ENCODE measurements at places on chromosomes 16 and 17.

DNA sequence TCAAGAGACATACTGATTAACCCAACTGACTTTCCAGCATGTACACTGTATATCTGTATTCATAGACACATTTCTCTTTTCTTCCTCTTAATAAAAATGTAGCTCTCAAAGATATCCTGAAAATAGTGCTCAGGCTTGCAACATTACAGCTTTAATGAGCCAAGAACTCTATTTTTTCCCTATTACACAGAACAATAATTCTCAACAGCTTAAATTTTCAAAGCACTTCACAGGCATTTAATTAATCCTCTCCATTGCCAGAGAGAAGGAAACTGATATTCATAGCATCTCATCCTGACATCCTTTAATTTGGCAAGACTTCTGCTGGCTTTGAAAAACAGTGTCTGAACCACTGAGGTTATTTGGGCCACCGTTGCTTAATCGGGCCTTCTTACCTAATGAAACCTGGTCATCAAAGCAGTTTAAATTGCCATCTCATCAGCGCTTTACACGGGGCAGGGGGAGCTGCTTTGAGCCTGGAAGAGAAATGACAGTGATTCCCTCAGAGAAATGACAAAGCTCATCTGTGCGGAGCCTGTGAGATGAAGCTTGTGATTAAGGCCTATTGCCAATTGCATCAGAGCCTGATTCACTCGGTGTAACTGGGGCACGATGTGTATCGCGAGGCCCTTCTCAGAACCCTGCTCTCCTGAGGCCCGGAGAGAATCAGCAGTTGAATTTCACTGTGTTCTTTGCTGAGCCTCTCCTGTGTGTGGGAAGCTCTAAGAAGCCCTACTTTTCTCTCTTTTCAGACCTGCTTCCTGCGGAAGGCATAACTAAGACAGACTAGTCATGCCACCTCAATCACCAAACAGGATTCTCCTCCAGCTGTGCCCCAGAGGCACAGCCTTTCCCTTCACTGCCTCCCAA lies 8.5 kb upstream of the SIAH1 start:
- no peak for DNase-seq

DNA sequence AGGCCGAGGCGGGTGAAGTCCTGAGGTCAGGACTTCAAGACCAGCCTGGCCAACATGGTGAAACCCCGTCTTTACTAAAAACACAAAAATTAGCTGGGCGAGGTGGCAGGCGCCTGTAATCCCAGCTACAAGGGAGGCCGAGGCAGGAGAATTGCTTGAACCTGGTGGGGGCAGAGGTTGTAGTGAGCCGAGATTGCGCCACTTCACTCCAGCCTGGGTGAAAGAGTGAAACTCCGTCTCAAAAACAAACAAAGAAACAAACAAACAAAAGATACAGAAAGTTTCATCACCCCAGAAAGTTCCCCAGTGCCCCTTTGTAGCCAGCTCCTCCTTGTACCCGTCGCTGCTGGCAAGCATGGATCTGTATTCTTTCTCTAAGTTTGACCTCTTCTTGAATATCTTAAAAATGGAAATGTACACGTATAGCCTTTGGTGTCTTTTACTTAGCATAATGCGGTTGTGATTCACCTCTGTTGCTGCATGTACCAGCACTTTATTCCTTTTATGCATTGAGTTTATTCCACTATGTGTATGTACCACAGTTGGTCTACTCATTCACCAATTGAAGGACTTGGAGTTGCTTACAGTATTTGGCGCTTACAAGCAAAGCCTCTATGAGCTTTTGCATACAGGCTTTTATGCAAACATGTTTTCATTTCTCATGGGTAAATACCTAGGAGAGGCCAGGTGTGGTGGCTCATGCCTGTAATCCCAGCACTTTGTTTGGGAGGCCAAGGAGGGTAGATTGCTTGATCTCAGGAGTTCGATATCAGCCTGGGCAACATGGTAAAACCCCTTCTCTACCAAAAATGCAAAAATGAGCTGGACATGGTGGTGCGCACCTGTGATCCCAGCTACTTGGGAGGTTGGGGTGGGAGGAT lies 87.5 kb upstream of the CLEC18A start:
- DNase-seq: no peak

DNA sequence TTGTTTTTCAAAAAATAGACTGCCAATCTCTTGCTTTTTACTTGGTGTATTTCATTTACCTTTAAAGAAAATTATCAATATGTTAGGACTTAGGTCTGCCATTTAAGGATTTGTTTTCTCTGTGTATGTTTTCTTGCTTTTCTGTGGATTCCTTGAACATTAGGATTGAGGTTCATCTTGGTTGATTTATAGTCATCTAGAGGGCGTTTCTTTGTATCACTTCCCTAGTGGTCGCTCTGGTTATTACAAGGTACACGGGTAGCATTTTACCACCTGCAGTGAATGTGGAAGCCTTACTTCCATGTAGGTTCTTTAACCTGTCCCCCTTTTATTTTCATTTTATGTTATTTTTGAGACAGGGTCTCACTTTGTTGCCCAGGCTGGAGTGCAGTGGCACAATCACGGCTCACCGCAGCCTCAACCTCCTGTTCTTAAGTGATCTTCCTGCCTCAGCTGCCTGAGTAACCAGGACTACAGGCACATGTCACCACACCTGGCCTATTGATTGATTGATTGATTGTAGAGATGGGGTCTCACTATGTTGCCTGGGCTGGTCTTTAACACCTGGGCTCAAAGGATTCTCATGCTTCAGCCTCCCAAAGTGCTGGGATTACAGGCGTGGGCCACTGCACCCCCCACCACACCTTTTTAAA lies 35.2 kb upstream of the CBX4 start:
- DNase-seq: peak; percentile 16

DNA sequence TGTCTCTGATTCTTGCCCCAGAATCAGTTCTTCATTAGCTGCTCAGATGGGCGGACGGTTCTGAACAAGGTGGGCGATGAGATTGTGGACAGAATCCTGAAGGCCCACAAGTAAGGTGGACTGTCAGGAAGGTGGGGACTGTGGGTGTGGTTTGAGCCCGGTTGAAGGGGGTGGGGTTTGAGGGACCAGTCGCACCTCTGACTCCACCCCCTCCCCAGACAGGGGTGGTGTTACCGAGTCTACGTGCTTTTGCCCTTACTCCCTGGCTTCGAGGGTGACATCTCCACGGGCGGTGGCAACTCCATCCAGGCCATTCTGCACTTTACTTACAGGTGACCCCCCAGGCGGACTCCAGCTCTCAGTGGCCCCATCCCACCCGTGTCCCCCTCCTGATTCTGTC lies 11.3 kb downstream of the PLD2 start:
- DNase-seq: no peak

GRCh38 chr16:80462917-80463316 lies 77.9 kb upstream of the DYNLRB2 start:
- no peak for DNase-seq

- peak; percentile 11 for DNase-seq
Measured at GRCh38 chr17:75271233-75271954, 363 bp upstream of the MIF4GD start.

GRCh38 chr16:2451851-2452320 lies 8.0 kb upstream of the TEDC2 start:
- DNase-seq: no peak

DNA sequence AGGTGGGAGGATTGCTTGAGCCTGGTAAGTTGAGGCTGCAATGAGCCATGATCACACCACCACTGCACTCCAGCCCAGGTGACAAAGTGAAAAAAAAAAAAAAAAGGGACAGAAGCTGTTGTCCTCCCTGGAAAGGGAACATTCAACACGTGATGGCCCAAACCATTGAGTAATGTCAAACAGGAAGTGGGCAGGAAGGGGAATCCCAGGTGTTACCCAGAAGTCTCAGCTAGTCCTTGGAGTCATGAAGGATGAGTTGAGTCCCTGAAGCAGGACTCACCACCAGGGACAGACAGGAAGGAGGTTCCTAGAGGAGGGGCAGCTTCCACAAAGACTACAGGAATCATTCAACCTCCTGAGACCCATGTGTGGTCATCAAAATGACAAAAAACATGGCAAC lies 19.8 kb upstream of the CMIP start:
- DNase-seq: no peak

- DNase-seq: no peak
Measured at GRCh38 chr17:56136301-56136700, 17.0 kb upstream of the ANKFN1 start.

GRCh38 chr17:27982688-27983087 lies 59.8 kb upstream of the NLK start:
- no peak for DNase-seq

DNA sequence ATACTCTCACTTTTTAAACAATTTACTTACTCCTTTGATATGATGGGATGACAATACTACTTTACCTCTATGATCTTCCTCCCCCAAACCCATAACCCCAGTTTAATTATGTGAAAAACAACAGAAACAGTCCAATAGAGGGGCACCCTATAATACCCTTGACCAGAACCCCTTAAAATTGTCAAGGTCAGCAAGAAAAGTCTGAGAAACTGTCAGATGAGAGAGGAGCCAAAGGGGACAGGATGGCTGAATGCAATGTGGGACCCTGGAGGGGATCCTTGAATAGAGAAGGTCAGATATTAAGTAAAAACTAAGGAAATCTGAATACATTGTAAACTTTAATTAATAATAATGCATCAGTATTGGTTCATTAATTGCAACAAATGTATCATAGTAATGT lies 15.8 kb upstream of the HYDIN start:
- DNase-seq: no peak

GRCh38 chr17:42090964-42091790 lies 7.1 kb downstream of the ZNF385C start:
- DNase-seq: no peak

DNA sequence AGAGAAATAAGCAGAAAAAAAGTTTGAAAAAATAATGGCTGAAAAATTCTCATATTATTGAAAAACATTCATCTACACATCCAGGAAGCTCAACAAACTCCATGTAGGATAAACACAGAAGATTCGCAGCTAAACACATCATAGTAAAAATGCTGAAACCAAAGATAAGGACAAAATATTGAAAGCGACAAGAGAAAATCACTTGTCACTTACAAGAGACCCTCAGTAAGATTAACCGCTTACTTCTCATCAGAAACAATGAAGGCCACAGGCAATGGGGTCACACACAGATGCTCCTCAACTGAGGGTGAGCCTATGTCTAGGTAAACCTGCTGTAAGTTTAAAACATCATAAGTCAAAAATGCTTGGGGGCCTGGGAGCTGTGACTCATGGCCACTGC lies 38.1 kb upstream of the METRNL start:
- no peak for DNase-seq

GRCh38 chr16:489606-490005 lies 37.9 kb upstream of the CAPN15 start:
- DNase-seq: no peak

DNA sequence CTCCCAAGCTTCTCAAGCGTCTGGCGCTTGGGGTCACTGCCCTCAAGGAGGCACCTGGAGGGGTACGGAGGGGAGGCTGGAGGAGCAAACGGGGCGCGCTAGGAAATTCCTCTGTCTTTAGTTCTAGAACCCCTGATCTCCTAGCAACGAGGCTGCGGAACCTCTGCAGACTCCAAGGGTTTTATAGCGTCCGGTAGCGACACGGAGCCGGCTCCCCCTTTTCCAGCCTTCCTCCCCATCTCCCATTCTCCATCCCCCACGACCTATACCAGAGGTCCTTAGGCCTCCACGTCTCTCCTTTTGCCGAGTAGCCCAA lies 601 bp upstream of the CDIPT start:
- no peak for DNase-seq

GRCh38 chr17:63698886-63699637 lies 863 bp downstream of the LIMD2 start:
- DNase-seq: no peak

DNA sequence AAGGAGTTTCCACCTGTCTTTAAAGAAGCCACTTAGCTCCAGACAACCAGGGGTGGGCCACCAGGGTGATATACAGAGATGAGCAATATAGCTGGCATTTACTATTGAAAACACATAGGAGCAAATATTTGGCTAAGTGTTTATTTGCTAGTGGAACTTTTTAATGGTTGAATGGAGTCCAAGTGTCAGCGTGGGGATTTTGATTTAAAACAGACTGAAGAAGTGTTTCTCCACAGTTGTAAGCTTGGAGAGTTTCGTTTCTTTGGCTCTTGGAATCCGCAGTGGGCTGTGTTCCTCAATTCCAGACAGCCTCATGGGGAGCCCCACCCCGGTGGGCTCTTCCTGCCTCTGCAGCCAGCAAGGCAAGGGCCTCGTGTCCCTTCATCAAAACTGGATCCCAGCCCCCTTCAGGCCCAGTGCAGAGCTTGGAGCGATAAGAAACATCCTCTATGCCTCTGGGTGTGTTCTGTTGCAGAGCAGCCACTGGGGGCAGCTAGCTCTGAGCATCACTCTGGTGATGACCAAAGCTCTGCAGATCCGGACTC lies 36.1 kb downstream of the NOG start:
- DNase-seq: no peak

- DNase-seq: no peak
Measured at GRCh38 chr17:43528319-43528987, 17.7 kb downstream of the ETV4 start.

- no peak for DNase-seq
Measured at GRCh38 chr17:75492555-75493168, 22.7 kb downstream of the CASKIN2 start.

GRCh38 chr17:35313875-35314409 lies 59.5 kb downstream of the SLFN11 start:
- no peak for DNase-seq

GRCh38 chr16:11393366-11393765 lies 48.1 kb downstream of the RMI2 start:
- no peak for DNase-seq

DNA sequence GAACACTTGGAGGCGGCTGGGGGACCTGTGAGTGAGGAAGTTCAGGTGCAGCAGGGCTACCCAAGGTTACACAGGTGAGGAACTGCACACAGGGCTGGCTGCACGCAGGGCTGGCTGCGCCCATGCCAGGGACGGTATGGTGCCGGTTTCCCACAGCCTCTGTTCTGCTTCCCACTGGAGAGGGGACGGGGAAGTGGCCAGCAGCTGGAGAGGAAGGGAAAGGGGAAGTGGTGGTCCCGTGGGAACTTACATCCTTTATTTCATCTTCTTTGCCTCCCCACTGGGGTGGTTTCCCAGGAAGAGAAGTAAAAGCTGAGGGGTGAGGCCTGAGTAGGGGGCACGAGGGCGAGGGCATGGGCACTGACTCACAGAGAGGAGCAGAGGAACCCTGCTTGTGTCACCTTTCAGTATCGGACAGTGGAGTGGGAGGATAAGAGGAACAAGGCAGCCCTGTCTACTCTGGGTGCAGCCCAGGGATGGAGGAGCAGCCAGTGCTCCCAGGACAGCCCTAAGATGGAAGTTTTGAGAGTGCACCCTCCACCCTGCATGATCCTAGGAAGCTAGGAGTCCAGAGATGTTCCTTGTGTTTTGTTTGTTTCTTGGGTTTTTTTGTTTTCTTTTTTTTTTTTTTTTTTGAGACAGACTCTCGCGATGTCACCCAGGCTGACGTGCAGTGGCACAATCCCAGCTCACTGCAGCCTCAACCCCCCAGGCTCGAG lies 25.5 kb upstream of the CDH1 start:
- no peak for DNase-seq

Measured in SHP77 treated with DMSO at 0.1 percent for 48 hours (cell line).